Mammary epithelial cell (primary cell): ENCODE measurements at places on chromosomes 4 and X. TPM values are rescaled to one million over a fixed set of nuclear protein-coding genes. Genes with fewer than 3 reads are reported as not detected.

DNA sequence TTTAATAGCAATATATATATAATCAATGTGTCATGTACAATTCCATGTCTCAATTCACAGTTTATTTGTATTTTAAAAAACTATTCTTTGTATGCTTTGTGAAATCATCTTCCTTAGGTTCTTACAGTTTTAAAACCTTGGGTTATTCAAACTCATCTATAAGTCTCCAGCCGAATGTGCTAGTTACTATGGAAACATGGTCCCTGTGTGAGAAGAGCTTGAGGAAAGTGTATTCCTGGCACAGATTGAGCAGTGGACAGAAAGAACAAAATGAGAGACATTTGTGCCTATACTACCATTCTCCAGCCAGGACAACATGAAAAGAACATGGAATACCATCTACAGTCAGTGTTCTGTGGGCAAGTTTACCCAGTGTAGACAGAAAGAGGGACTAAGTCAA lies 103.4 kb downstream of the EFHC2 start:
- DNase-seq = no peak

The UBE2K gene
- 105 and 112 TPM in 2 replicates for total RNA-seq

The FGD1 gene
- total RNA-seq = 5.5 TPM

- no peak for DNase-seq
These were observed 1950.0 kb upstream of the IGFBP7 start for GRCh38 chr4:59060002-59060846.

The MAGEA2 gene
- not detected for total RNA-seq

DNA sequence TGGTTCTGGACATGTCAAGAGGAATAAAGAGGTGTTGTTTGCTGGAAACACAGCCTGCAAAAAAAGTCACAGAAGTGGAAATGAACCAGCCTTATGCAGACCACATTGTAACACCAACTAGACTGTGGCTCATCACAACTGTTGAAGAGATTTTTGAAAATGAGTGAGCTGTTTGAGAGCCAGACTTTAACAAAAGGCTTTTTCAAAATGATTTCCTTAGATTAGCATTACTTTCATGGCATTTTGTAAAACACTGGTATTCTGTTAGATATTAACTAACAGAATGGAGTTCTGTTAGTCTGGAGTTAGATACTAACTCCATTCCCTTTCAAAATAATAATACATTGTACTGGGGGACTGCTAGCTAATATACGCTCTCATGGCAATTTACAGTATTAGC lies 60.6 kb upstream of the GABRA2 start:
- no peak for DNase-seq
